ENCODE measurements at places on chromosomes 3 and 15.

DNA sequence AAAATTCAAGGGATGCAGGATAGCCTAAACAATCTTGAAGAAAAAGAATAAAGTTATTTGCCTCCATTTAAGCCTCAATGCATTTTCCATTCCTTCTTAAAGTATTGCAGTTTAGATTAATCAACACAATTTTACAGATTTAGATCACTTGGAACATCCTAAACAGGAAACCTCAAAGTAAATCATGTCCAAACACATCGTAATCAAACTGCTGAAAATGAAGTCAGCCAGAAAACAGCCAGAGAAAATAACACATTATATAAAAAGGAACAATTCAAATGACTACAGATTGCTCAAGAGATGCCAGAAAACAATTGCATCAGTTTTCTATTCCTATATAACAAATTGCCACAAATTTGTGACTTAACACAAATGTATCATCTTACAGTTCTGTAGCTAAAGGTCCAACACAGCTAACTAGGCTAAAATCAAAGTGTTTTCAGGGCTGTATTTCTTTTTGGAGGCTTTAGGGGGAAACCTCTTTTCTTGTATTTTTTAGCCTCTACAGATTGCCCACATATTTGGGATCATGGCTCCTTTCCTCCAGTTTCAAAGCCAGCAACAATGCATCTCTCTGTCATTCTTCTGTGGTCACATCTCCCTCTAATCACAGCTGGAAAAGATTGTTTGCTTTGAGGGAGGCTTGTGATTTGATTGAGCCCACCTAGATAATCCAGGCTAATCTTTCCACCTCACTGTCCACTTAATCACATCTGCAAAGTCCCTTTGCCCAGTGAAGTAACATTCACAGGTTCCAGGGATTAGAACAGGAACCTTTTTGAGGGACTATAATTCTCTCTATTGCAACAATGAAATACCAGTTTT, 543.3 kb upstream of the UBE2E2 start:
- no peak for DNase-seq

- DNase-seq, result peak; percentile 12
Measured at GRCh38 chr3:113747283-113748046, 630 bp downstream of the ATP6V1A start.

DNA sequence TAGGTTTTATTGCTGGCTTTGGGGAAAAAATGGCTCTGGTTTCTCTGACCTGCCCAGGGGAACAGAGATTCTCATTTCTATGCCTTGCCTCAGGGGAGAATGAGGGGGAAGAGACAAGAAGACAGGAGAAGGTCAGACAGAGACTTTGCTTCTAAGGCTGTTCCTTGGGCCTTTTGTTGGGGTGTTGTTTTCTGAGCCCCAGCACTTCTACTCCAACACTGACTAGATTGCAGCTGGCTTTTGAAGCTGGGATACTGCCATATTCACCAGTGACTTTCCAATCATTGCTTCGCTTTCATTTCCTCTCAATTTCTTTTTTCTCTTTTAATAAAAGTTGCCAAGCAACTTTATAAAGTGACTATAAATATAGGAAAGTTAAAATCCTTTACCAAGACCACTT, 143.2 kb upstream of the ARHGEF26 start:
- DNase-seq, result no peak

GRCh38 chr15:88995449-88995848, 82.3 kb upstream of the MFGE8 start:
- no peak for DNase-seq

DNA sequence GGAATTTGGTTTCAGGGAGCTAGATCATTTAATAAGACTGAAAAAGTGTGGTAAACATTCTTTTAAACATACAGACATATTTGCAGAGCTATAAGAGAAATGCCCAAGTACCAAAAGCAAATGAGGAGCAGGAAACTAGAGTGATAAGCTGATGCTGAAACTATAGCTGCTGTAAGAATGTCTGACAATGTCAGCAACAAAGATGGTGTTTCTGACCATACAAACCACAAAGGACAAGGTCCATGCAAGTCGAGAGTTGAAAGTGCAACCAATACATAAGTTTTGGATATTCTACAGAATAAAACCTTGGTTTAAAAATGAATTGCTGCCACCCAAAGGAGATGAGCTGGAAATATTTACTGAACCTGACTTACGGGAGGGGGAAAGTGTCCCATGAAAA, 610.2 kb downstream of the TBL1XR1 start:
- no peak for DNase-seq

GRCh38 chr15:62071711-62072308, 5.0 kb downstream of the C2CD4A start:
- DNase-seq, result peak; percentile 47

DNA sequence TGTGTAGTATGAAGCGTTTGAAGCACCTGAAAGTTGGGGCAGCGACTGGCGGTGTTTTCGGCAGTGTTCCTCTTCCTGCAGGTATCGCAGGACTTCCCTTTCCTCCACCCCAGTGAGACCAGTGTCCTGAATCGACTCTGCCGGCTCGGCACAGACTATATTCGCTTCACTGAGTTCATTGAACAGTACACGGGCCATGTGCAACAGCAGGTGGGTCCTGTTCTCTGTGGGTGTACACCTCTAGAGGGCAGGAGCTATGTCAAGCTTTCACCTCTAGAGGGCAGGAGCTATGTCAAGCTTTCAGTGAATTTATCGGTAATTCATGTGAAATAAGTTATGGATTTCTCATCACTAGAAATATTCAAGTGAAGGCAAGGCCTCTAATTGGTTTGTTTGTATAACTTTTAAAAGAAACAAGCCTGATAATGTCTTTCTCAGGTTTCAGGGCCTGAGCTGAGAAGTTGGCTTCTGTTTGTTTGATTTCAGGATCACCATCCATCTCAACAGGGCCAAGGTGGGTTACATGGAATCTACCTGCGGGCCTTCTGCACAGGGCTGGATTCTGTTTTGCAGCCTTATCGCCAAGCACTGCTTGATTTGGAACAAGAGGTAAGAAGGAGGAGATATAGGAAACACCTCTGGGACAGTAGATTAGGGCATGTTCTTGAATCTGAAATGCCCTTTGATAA, 5.3 kb downstream of the TUBGCP4 start:
- peak; percentile 36 for DNase-seq

DNA sequence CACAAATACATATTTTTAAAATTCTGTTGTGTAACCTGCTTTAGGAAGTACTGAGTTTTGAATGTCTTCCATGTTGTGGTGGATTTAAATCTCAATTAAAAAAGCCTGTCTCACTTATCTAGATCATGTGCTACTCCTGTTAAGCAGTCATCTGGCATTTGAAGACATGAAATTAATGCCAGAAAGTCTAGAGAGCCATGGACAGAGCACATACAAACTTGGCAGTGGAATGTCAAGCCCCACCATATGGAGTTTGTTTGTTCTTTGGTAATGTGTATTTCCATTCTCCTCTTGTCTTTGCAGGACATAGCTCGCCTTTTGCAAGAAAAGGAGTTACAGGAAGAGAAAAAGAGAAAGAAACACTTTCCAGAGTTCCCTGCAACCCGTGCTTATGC, 39.3 kb upstream of the UTS2B start:
- no peak for DNase-seq

GRCh38 chr3:135490219-135490915, 475.2 kb upstream of the PPP2R3A start:
- DNase-seq, result no peak

GRCh38 chr3:169676925-169677537, 13.5 kb upstream of the MECOM start:
- no peak for DNase-seq

DNA sequence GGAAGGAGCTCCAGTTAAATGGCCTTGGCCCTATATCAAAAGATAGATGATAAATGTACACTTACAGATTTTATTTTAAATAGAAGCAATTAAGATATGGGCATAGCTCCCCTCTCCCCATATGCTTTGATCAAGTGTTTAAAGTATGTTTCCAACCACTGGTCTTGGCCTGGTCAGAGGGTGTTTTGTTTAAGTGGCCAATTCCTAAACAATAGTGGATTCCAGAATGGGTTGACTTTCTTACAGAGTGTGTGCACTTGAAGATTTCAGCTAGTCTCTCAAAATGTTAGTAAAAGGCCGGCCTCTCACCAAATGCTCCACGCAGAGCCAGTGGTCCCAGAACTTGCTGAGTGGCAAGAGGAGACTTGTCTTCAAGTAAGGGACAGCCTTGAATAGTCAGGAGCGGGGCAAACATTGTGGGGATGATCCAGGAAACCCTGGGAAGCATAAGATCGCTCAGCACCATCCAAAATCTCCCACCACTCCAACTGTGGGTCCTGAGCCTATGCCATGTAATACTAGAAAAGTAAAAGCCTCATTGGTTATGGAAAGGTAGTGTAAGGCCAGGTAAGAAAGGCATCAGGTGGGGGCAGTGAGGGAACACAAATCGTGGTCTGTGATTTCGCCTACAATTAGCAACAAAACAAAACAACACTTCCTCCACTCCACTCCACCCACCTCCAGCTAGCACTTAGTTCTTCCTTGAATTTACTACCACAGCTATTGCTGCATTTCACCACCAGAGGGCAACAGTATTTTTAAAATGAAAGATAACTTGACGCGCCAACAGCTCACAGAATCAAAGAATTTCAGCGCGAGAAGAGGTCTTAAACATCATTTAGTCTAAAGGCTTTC, 4.8 kb downstream of the RARRES1 start:
- peak; percentile 67 for DNase-seq

DNA sequence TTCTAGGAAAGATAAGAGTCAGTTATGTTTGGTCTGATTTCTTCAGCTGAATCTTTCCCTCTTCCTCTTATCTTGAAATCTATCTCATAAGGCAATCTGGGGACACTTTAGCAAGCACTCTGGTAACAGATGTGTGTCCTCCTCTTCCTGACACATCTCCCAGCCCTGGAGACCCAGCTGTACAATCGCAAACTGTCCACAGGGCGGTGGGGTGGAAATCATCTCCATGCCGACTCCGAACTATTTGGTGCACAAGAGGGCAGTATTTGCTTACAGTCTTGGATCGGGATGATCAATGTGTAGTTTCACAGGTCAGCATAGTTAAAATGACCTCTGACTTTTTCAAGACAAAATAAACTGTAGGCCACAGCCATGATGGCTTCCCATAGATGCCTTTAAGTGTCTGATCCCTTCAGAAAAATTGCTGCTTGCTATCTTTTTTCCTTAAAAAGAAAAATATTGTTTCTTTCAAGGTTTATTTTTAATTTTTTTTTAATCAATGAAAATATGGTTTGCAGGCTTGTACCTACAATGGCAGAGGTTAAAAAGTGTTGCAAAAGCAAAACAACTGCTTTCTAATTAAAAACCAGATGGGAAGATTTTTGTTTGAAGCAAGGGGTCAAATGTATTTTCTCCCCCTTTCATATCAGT, 17.7 kb downstream of the EEFSEC start:
- peak; percentile 71 for DNase-seq

DNA sequence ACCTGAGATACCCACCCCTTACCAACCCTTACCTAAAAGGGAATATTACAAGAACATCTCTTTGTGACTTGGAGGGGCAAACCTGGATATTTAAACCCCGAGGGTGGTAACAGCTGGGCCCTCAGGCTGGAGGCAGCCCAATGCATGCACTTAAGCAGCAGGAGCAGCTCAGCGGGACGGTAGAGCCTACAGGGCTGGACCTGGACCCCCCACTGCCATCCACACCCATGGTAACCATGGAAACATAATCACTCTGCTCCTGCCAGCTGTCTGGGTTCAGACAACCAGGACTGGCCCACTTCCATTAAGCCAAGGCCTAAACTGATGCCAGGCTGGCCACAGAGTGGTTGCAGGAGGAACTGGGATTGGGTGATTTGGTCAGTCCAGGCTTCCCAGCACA, 52.8 kb downstream of the ETFA start:
- DNase-seq, result no peak

- no peak for DNase-seq
Measured at GRCh38 chr3:45027441-45027840, 1.3 kb downstream of the CLEC3B start.

DNA sequence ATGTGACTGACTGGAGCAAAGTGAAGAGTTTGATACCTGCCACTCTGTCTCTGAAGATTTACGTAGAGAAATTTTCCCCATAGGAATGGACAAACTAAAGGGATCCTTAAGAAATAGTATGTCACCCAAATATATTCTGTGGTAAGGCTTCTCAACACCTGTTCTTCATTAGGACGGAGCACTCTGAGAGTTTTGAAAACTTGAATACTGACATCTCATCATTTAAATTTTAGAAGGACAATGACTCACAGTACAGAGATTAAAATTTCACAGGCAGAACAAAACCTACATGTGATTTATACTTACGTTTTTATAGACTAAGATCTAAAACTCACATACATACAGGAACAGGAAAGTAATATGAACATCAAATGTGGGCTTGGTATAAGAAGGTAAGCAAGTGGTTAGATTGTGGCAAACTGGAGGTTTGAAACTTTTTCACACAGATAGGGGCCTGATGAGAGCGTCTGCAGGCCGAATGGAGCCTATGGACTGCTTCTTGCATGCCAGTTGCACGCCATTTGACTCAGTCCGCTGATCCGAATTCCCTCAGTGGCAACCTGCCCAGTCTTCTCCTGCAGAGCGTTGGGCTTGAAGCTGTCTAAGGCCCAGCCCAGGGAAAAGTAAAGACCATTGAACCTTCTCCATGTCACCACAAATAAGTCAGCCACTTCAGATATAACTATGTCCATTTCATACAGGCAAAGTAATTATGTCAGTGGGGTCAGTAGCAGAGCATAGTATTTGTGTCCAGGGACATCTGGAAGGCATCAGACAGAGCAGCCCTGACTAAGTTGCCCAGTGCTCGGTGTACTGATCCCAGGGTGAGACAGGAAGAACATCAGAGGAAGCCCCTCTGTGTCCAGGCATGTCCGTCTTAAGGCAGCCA, 45.7 kb downstream of the ZBTB38 start:
- DNase-seq, result no peak

DNA sequence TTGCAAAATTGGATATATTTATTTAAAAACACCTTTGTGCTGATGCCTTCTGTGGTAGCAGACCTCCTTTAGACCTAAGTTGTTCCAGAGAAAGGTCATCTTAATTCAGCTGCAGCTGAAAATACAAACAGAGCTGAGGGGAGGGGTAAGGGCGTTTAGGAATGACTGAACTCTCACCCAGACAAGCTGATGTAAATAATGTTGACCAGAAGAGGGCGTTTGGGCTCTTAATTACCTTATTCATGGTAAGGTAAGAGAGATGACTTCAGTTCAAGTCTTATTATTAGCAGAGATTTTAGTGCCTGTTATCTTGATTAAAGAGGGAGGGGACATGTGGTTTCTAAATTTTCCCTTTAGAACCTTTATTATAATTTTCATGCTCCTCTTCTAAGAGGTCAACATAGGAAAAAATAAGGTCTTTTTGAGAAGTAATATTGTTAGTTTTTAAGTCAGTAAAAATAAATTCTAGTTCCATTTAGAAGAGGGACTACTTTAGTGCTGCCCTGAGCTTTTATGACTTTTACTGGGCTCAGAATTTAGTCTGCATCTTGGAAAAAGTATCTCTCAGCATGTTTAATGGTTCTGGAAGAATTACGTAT, 46.3 kb downstream of the GPR171 start:
- peak; percentile 74 for DNase-seq

- no peak for DNase-seq
Measured at GRCh38 chr15:83854950-83855707, 201.2 kb downstream of the ADAMTSL3 start.
